ENCODE measurements at places on chromosomes 16 and 17. TPM values are rescaled to one million over a fixed set of nuclear protein-coding genes. Genes with fewer than 3 reads are reported as not detected.

DNA sequence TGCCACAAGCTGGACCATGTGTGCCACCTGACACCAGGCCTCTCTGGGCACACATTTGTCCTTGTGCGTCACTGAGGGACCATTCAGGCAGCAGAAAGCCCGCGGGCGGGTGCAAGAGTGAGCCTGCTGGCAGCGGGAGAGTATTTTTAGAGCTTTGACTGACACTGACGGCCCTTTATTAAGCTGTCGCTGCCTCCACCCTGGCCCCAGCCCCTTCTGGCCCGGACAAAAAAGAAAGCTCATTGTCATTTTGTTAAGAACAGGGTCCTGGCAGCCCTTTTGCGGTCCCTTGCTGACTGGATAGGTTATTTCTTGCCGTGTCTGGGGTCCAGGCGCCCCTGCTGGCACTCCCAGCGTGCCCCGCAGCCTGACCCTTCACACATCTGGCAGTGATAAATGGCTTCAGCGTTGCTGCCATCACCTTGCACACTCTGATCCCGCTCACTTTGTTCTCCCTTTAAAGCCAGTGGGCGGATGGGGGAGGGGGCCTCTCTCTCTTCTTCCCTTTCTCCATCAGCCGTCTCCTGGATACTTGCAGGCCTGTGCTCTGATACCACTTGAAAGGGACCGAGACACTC lies 78.4 kb upstream of the NKD1 start:
- DNase-seq = no peak

GRCh38 chr17:50186661-50187393 lies 14.6 kb downstream of the COL1A1 start:
- DNase-seq = no peak

DNA sequence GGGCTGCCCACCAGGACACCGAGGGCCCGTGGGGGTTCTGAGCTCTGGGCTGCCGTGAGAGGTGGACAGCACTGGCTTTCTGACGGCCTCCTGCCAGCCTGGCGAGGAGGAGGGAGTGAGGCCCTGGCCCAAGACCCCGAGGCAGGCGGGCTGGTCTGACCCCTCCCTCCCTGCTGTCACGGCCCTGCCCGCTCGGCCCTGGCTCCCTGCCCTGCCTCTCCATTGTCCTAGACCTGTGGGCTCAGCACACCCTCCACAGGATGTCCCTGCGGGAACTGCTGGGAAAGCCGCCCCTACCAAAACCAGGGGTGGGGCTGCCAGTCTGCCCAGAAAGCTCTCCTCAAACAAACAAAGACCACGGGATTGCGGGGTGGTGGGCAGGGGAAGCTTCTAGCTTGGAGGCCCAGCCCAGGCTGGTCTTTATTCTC lies 20.7 kb downstream of the SPNS2 start:
- no peak for DNase-seq

GRCh38 chr17:14903854-14904253 lies 361.3 kb downstream of the PMP22 start:
- DNase-seq = no peak

- no peak for DNase-seq
These were observed 33.7 kb downstream of the SRCIN1 start for GRCh38 chr17:38571833-38572668.

DNA sequence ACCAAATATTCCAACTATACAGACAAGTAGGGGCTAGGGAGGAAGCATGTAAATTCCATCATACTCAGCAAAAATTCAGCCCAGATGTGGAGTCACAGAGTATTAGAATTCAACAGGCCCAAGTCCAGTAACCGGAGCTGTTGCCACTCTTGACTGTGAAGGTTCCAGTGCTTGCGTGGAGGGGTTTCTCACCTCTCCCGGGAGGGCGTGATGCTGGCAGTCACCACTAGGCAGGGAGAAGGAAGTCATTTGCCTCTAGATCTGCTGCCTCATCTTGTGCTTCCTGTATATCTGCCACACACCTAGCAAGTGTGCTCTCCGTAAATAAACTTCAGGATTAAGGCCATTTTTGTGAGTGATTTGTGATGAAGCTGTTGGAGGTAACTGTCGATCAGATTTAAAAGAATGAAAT lies 1.0 kb upstream of the CKLF start:
- DNase-seq = peak; percentile 44

- DNase-seq = no peak
These were observed 13.0 kb upstream of the TMEM92 start for GRCh38 chr17:50261051-50261915.

DNA sequence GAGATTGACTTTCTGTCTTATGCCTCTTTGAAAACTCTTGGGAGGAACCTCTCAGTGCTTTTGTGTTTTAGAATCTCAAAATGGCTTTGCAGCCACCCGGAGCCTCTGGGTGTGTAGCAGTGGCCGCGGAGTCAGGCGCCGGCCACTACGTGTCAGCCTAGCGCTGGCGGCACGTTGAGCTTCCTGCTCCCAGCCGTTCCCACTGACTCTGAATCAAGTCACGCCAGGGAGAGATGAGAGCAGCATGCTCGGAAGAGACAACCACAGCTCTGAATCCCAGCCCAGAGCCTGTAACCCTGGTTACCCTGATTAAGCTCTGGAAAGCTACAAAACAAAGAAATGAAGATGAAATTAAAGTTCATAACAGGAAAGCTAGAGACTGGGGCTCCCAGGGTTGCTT lies 97.4 kb upstream of the CACNG5 start:
- no peak for DNase-seq

DNA sequence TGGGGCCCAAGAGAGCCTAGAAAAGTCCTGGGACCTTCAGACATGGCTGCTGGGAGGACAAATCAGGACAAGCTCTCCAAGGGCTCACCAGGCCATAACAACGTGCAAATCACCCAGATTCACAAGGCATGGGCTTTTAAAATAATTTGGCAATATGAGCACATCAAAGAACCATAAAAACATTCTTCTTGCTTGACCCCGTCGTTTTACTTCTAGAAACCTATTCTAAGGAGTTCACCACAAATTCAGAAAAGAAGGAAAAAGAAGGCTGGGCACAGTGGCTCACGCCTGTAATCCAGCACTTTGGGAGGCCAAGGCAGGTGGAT lies 12.1 kb upstream of the MT3 start:
- no peak for DNase-seq

- DNase-seq = no peak
These were observed 9.2 kb upstream of the SMIM5 start for GRCh38 chr17:75624021-75624420.

- no peak for DNase-seq
These were observed 26.3 kb upstream of the ARHGAP17 start for GRCh38 chr16:25041471-25041870.

DNA sequence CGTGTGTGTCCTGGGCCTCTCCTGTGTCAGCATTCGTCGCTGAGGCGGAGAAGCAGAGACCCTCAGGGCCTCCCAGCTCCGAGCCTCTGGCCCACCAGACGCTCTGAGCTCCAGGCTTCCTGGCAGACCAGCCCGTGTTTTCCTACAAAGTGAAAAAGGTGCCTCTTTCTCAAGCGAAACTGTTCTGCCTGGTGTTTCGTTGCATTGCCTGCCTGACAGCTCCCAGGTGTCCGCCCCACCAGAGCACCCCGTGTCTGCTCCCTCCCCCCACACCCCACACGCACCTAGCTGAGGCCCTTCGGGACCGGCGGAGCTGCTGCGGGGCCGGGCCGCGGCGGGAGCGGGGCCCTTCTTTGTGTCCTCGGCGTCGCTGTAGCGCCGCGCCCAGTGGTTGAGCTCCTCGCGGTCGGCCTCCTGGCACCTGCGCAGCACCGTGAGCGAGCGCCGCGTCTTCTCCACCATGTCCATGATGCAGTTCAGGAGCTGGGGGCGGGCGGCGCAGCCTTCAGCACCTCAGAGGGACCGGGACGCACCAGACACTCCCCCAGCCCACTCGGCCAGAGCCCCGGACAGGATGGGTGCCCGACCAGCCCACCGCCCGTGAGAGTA lies 14.7 kb upstream of the PABPN1L start:
- no peak for DNase-seq

DNA sequence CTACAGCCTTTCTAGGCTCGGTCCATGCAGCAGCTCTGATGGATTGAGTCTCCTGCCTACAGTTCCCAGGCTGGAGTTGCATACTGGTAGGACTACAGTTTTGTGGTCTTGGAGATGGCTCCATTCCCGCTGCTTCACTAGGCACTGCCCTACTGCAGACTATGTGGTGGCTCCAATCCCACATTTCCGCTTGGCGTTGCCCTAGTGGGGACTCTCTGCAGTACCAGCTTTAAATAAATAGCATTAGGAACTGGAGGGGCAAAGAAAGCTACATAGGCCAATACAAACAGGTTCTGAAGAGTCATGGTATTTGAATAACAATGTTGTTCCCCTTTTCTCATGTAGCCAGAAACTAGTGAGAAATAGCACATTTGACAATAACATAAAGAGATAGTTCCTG lies 5.4 kb upstream of the GOSR2 start:
- DNase-seq = no peak

GRCh38 chr17:30796016-30796415 lies 28.5 kb downstream of the CRLF3 start:
- no peak for DNase-seq

GRCh38 chr16:65414284-65414984 lies 292.6 kb upstream of the CDH11 start:
- no peak for DNase-seq

DNA sequence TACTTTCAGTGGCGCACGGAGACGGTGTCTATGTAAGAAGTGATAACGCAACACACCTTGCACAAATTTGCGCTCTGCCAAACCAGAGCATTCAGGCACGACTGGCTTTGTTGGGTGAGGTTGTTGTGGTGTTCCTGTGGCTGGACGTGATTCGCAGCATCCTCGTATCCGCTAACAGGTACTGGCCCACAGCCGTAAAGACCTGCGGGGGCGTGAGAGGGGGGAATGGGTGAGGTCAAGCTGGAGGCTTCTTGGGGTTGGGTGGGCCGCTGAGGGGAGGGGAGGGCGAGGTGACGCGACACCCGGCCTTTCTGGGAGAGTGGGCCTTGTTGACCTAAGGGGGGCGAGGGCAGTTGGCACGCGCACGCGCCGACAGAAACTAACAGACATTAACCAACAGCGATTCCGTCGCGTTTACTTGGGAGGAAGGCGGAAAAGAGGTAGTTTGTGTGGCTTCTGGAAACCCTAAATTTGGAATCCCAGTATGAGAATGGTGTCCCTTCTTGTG lies 510.9 kb downstream of the KCNJ18 start:
- no peak for DNase-seq

DNA sequence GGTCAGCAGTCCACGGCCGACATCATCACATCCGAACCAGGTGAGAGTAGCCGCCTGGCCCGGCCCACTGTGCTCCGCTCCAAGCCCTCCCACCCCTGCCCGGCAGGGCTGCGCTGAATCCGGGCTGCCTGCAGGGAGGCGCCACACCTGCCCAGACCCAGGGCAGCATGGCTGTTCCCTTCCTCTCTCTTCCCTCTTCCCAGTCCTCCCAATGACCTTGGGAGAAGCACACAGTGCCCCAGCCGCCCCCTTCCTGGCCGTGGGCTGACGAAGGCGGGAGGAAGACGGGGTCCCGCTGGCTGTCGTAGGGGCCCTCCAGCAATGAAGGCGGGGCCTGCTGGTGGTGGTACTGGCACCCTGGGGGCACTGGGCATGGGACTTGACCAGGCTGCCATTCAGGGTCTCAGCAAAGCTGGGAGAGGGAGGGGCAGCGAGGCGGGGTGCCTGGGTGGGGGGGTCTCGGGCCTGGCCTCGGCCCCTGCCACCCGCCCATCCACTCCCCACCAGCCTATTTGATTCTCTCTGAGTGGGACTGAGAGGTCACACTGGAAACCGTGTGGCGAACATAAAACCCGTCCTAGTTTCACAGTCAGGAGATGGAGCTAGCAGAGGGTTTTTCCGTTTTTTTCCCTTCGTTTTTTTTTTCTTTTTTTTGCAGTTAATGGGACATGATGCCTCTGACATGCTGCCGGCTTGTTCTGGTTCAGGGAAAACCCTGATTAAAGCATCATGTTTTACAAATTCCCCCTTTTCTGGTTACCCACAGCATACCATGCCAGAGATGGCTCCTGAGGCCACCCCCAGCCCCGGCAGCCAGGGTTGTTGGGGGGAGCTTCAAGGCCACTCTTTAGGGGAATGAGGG lies 50.6 kb downstream of the BAHCC1 start:
- no peak for DNase-seq

DNA sequence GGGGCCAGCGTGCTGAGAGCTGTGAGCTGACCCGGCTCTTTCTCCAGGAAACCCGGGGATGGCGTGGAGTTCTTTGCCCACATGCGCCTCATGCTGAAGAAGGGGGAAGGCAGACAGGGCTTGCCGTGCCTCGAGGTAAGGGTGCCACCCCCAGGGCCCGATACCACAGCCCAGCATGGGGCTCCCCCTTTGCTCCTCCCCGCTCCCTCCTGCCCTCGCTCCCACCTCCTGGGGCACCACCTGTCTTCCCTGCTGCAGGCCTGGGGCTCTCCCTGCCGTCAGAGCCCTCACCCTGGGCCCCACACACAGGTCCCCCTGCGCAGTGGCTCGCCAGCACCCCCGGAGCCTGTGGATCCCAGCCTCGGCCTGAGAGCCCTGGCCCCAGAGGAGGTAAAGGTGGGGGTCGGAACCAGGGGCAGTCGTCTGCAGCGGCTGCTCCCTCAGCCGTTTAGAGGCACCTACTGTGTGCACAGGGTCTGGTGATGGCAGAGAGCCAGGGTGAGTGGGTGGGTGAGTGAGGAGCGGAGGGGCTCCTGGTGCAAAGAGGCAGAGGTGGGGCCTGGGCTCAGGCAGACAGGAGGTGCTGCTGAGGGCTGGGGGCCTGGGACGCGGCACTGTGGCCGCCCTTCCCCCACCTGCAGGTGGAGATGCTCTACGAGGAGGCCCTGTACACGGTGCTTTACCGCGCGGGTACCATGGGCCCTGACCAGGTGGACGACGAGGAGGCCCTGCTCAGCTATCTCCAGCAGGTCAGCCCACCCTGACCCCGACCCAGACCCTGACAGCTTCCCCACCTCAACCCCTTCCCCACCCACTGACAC lies 5.6 kb downstream of the BAIAP3 start:
- DNase-seq = no peak

Gene GPS2
- 132 TPM for total RNA-seq

Gene KDM8
- 17.8 TPM for total RNA-seq

Gene SEPTIN12
- total RNA-seq = not detected

Gene TANGO6
- total RNA-seq = 23.9 TPM

Gene NEUROD2
- not detected for total RNA-seq

Gene FMNL1
- 836 TPM for total RNA-seq

Gene PARD6A
- 3.3 TPM for total RNA-seq

Gene BAHCC1
- total RNA-seq = 2.9 TPM

Gene ABCA3
- 16.6 TPM for total RNA-seq

Gene PFAS
- 30.0 TPM for total RNA-seq

Gene KRTAP2-3
- total RNA-seq = not detected

Gene KRT16
- not detected for total RNA-seq

Gene FAM20A
- total RNA-seq = 0.38 TPM

Gene STH
- total RNA-seq = not detected

Gene KRT12
- total RNA-seq = not detected
